ENCODE measurements at places on chromosomes 5 and 9.

GRCh38 chr9:110152704-110153374 is 55.1 kb downstream of the C9orf152 start:
- no peak for DNase-seq

DNA sequence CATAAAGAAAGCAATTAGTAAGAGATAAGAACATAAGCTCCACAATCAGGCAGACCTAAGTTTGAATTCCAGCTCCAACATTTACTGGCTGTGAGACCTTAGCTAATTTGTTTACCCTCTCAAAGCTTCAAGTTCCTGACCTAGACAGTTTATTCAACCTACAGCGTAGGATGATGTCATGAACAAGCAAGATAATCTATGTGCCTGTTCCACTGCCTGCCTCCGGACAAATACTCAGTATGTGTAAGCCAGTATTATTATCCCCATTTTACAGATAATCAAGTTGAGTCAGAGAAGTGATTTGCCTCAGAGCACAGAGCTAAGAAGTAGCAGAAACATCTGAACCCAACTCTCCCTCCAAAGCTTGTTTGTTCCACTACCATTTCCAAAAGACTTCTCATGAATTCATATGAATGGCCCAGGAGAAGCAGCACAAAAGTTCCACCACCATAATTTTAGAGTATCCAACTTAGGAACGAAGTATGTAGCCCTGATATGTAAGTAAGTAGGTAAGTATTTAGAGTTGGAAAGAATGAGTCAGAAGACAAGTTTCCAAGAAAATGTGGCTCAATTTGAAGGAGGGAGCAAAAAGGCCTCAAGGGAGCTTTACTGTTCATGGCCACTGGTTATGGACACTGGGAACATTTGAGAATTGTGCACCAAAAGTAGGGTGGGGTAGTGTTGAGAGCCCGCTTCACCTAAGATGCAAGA is 398.2 kb downstream of the NFIB start:
- no peak for DNase-seq

DNA sequence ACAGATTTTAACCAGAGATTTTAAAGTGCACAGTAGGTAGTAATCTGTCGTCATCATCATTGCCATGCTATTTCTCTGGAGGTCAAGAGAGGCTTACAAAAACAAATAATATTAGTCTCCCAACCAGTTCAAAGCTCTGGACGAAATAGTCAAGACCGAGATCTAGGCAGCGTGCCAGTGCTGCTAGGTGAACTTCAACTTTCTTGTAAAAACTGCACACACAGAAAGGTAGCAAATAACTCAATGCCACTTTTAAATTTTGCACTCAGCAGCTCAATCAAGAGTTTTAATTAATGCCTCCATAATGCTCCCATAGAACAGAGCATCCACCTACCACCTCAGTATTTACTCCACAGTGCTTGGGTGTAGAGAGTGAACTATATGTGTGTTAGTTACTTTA is 656.8 kb downstream of the IRX1 start:
- DNase-seq = no peak

- no peak for DNase-seq
These were observed 5.3 kb downstream of the MROH2B start for GRCh38 chr5:41065691-41066335.

DNA sequence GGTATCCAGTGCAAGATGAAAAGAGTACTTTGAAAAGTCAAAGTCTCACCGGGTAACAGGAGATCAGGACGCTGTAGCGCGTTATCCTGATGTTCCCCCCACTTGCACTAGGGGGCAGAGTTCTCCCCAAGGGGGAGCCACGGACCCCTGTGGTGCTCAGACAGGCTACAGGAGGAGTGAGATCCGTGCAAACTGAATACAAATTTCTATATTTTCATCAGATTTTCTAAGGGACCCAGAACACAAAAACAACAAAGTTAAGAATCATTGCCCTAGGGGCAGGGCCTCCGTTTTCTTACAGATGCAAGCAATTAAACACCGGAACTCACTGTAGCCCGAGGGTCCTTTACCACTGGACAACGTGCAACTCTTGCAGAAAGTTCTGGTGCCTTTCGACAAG is 2.0 kb downstream of the MYO10 start:
- DNase-seq = no peak

GRCh38 chr9:27586304-27586703 is 13.0 kb upstream of the C9orf72 start:
- DNase-seq = no peak

GRCh38 chr9:127873886-127874285 is 3.6 kb downstream of the AK1 start:
- DNase-seq = no peak

All from stimulated activated CD8-positive, alpha-beta memory T cell treated with anti-CD3 and anti-CD28 coated beads, Interleukin-4, amount 100 ng/mL, for 1 hour (primary cell).